ENCODE measurements at places on chromosomes 12 and 14.

- DNase-seq: no peak
Observed at GRCh38 chr14:97100306-97100705, 303.1 kb downstream of the VRK1 start.

DNA sequence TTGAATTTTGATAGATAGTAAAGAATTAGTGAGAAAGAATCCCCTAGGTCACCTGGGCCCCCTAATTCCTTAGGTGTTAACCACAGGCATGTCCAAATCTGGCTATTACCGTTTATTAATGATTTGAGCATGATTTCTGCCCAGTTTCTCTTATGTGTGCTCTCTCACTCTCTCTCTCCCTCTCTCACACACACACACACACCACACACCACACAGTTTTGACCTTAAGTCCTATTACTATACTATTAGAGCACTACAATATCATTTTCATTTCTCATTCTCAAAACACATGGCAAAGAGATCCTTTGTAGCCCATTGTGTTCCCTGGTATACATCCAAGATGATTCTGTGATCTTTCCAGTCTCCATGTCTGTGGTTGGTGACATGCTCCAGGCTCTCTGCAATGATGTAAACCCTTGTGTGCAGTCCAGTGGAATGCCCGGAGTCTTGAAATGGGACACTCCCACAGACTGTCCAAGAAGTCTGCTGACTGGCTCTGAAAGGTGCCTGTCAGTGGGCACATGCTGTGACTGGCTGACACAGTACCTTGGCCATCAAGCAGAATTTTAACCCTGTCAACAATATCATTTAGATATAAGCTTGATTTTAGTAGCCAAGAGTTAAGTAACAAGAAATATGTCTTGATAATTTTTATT is 96.2 kb downstream of the FIGNL2 start:
- no peak for DNase-seq

DNA sequence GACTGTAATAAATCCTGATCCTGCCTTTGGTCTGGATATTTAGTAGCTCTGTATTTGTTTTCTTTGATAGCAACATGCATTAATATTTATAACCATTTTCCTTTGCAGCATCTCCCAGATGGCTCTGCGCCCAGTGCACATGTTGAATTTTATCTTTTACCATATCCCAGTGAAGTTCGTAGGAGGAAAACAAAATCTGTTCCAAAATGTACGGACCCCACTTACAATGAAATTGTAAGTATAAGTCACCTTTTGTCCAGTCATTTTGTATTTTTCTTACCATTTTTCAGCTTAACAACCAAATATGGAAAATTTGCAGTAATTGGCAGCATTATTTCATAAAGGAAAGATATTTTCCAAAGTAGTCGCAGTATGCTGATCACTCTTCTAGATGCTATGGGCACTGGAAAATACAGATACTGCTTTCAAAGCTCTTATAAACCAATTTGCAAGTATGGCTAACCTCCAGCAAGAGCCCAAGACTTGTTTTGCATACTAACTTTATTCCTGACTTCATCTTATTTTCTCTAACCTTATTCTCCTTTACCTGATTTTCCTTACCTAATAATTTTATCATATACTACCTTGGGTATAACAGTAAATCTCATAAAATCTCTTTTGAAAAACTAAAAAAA is 97.4 kb downstream of the PLCZ1 start:
- no peak for DNase-seq

DNA sequence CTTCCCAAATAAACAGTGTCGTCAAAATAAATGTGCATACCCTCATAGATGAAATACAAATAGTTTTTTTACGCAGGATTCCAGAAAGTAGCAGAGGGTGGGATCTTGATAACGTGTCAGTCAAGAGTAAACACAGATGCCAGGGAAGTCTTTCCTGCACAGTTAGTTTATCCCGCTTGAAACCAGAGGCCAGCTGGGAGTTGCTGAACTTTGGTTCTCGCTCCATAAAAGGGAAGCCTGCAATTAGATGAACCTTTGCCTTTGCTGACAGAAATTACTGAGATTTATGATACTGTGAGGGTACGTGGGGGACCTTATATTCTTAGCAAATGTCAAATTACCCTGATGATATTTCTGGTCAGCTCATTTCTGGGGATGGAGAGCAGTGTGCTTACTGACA is 18.9 kb downstream of the FAR2 start:
- no peak for DNase-seq

- no peak for DNase-seq
Observed at GRCh38 chr14:105142651-105143450, 25.7 kb downstream of the JAG2 start.
